Brain (organoid and tissue), 16 donors: ENCODE measurements at places on chromosomes 3 and 15.

DNA sequence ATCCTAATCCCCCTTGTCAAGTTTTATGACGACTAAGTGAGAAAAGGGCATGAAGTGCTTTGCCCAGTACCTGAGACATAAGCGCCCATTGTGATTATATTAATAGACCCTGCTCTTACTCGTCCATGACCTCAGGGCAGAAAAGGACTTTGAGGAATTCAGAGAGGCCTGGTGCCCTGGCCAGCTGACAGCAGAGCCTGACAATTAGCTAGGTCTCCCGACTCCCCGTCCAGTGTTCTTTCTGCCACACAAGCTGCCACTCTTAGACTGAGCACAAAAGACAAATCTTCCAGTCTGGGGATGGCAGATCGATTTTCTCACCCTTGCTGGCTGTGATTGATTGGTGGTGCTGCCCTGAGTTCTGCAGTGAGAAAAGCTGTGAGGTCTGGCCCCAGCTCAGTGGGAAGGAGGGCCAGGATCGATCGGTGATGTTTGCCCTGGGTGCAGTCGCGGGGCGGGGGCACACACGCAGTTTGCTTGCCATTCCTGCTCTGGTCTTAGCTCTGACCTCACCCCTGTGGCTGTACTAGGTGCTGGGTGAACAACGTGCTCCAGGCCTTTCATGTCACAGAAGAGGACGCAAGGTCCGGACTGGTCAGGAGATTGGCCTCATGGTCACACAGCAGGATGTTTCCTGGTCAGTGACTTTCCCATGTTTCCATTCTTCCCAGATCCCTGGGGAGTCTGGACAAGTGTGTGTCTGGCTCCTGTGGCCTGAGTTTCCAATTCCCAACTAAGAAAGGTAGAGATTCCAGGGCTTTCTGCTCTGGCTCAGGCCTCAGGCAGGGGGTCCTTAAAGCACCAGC is 67.4 kb upstream of the TLE3 start:
- DNase-seq: no peak

- DNase-seq: no peak
These were observed 585 bp downstream of the CSK start for GRCh38 chr15:74782259-74783071.

DNA sequence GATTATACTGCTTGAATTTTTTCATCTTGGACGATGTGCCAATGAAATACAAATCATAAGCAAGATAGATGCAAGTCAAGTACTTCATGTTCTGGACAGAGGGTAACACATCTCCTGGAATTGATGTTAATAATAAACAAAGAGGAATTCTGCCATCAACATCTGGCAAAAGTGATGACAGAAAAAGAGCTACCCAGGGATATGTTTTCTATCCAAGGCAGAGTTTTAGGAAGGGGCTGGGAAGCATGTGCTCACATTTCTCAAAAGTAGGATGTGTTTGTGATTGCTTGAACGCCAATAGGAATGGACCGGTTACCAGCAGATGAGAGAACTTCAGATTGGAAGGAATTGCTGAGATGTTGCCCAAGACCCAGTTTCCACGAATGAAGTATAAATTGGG is 242.6 kb upstream of the AGTR1 start:
- no peak for DNase-seq

DNA sequence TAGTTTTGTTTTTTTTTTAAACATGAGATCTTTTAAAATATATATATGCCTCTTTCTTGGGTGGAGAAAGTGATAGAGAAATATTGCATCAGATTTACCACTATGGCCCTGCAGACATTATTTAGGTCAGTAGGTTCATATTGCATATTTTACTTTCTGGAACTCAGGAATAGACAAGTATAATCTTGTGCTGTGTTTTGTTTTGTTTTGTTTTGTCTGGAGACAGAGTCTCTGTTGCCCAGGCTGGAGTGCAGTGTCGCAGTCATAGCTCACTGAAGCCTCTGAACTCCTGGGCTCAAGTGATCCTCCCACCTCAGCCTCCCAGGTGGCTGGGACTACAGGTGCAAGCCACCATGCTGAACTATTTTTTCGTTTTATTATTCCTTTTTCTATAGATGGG is 21.5 kb upstream of the DUT start:
- no peak for DNase-seq

GRCh38 chr3:24123596-24123995 is 178.5 kb downstream of the NR1D2 start:
- DNase-seq: no peak

GRCh38 chr3:173744479-173744878 is 346.9 kb downstream of the NLGN1 start:
- DNase-seq: no peak
